ENCODE measurements at places on chromosomes 11 and 22.

- no peak for DNase-seq
Measured at GRCh38 chr11:46305295-46305694, 27.8 kb downstream of the CREB3L1 start.

DNA sequence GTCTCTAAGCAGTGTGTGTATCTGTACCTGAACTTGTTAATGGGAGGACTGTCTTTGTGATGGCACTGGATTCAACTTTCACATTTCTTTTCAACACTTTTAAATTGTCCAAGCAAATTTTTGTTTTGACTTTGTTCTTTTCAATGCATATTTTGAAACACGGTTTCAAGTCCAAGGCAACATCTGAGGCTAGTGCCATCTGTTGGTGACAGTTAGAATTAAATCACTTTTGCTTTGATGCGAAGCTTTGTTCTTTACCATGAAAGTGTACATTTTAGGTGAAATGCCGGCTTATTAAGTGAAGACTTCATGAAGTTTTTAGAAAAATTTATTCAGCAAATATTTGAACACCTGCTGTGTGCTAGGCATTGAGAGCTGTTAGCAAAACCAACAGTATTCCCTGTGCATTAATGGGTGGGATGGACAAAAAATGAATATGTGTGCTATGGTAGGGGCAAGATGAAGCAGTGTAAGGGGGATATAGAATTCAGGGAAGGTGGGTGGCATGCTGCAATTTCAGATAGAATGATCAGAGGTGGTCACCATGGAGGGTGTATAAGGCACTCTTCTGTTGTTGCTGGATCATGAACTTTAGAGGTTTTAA, 70.2 kb downstream of the DDX10 start:
- no peak for DNase-seq

DNA sequence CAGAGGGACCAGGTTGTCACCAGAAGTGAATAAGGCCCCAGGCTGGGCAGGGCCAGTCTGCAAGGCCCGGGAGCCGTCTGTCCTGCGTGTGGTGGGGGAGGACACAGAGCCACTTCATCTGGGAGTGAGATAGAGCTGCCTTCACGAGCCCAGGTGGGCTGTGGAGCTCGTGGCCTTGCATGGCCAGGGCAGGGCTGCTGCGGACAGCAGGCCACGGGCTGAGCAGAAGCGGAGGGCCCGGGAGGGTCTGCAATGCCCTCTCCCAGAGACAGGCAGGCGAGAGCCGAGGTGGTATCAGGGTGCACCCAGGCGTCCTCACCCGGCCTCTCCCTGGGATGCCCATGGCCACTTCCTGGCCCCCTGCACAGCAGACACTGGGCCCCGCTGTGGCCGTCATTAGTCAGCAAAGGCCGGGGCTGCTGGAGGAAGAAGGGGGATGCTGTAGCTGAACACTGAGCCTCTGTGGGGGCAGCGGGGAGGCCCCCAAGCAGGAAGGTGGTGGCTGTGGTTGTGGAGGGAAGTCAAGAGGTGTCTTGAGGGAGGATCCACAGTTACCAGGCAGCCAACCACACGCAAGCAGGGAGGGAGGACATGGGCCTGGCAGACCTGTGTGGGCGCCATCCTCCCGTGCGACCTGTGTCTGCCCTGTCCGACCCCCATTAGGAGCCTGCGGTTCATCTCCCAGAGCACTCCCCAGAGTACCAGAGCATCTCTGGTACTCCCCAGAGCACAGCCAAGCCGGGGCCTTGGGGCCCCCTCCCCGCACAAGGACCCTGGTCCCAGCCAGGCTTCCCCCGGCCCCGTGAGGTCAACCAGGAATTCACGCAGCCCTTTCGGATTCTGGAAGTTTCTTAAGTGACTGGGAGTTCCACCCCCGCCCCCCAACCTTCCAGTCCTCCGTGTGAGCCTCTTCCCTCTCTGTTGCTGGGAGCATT, 1109.5 kb downstream of the BRD1 start:
- DNase-seq: no peak

DNA sequence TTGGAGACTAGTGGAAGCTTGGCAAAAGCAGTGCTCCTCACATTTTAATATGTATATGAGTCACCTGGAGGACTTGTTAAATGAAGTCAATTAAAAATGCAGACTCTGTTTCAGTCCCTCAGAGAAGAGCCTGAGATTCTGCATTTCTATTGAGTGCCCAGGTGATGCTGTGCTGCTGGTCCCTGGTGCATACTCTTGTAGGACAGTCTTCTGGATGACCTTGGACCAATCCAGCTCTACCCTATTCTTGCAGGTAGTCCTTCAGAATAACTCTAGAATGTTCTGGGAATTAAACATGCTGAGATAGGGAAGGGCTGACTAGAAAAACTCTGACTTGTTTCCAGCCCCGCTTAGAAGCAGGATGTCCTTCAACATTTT, 115.9 kb downstream of the CASP12 start:
- no peak for DNase-seq

- no peak for DNase-seq
Measured at GRCh38 chr22:44452531-44453420, 45.3 kb downstream of the RTL6 start.

DNA sequence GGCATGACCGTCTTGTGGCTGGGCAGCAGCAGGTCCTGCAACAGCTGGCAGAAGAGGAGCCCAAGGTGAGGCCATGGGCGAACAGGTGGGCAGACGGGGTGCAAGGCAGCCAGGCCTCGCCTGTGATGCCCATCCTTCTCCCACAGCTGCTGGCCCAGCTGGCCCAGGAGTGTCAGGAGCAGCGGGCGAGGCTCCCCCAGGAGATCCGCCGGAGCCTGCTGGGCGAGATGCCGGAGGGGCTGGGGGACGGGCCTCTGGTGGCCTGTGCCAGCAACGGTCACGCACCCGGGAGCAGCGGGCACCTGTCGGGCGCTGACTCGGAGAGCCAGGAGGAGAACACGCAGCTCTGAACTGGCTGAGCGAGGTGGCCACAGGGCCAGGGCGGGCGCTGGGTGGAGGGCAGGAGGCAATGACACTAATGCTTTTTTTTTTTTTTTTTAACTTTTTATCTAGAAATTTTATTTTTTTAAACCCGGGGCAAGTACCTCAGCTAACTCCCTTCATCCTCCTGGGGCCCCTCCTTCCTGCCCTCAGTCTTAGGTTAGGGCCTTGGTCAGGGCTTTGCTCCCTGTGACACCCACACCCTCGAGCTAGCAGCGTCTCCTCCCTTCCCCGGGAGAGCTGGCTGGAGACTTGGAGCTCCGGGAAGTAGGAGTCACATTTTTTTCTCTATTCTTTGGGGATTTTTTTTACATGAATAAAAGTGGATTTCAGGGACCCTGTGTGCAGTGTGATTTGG, 16.0 kb downstream of the PLCB3 start:
- DNase-seq: no peak

- DNase-seq: peak; percentile 61
Measured at GRCh38 chr11:64777449-64778222, 706 bp downstream of the SF1 start.

DNA sequence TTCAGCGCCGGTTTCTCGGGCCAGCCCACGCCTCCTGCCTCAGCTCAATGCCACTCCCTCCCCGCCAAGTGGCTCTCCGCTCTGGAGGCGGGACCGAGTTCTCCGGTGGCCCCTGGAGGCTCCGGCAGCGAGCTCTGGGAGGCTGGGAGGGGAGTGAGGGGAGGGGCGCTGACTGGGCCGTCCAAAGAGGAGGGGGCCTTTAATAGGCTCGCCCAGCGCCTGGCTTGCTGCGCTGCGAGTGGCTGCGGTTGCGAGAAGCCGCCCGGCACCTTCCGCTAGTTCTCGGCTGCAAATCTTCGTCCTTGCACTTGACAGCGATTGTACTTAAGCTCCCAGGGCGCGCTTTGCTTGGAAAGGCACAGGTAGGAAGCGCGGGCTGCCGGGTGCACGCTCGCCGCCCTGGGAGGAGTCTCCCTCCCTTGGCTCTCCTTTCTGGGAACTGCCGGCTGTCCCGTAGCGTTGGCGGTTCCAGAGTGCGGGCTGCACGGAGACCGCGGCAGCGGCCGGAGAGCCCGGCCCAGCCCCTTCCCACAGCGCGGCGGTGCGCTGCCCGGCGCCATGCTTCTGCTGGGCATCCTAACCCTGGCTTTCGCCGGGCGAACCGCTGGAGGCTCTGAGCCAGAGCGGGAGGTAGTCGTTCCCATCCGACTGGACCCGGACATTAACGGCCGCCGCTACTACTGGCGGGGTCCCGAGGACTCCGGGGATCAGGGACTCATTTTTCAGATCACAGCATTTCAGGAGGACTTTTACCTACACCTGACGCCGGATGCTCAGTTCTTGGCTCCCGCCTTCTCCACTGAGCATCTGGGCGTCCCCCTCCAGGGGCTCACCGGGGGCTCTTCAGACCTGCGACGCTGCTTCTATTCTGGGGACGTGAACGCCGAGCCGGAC, at the start of gene ADAMTS15:
TSS of gene ADAMTS15 (plus strand) at position 230 of the 894 bp plus-strand sequence. CDS start at position 559, 329 bp downstream.
- peak; percentile 68 for DNase-seq

- DNase-seq: no peak
Measured at GRCh38 chr11:128405714-128406662, 181.4 kb downstream of the ETS1 start.

DNA sequence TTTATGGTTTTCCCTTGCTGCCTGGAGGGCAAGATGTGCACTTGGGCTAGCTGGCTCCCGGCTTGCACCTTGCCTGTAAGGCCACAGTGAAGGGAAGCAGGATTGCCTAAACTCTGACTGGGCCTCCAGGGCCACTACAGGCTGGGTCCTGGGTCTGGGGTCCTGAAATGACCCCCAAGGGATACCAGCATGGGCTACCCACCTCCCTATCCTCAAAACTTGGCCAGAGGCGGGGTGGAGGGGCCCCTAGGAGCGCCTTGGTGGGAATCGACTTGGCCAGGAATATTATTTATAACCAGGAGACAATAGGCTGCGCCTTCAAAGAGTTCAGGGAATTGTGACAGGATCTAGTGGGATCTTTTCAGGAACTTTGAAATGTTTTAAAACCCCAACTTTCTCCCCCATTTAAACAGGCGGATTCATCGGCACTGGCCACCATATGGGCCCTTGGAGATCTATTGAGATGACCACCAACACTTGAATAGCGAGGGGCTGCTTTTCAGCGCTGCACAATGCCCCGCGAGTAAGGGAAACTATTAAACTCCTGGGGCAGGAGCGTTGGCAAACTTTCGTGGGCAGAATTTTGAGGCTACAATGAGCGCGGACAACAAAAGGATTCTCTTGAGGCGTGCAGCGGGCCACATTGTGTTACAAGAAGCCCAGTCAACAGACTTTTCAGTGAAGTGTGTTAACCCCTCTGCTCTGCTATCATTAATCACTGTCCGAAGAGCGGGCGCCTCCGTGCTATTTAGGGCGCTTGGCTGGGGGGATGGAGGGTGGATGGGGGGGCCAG, 15.2 kb downstream of the PAX6 start:
- no peak for DNase-seq

- DNase-seq: no peak
Measured at GRCh38 chr11:131471976-131472375, 101.6 kb downstream of the NTM start.

GRCh38 chr11:119666061-119666460, 62.9 kb downstream of the NECTIN1 start:
- DNase-seq: no peak

DNA sequence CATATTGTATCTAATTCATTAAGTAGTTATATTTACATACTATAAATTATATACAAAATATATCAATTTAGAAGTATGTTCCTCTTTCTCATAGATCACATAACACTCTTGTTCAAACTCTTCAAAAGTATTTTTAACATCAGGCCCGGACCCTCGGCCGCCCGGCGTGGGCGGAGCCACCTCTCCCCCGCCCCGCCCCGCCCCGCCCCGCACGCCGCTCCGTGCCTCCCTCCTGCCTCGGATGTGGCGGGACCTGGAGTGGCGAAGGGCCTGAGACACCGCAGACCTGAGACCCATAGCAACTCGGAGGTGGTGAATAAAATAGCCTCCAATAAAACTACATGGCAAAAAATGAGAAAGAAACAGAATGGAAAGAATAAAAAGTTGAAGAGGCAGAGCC, 105.9 kb upstream of the BDNF start:
- no peak for DNase-seq

DNA sequence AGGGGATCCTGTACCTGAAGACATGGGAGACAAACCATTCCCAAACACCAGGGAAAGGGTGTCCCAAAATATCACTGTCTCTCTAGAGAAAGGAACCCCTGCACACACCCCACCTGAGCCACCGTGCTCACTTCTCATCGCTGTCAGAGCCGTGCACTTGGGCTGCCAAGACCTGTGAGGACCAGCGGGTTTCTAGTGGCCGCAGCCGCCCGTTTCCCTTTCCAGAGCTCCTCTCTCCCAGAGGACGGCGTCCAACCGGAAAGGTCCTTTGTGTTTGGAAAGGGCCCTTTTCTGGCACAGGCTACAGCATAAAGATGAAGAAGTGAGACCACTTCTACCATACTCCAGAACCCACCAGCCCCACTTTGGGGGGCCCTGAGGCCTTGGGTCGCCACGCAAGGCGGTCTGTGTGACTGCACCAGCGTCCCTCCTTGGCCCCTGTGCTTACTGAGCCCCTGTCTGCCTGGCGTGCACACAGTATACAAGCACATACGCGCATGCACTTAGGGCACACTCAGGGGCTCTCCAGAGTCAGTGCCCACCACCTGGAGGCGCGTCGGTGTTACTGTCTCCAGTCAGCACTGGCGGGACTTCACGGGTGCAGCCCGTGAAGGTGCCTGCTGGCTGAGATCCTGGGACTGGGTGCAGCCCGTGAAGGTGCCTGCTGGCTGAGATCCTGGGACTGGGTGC, 381.8 kb downstream of the TBC1D22A start:
- DNase-seq: no peak
